ENCODE measurements at places on chromosomes 6 and 20.

- no peak for DNase-seq
Measured at GRCh38 chr20:1702328-1702727, 44.7 kb upstream of the SIRPG start.

DNA sequence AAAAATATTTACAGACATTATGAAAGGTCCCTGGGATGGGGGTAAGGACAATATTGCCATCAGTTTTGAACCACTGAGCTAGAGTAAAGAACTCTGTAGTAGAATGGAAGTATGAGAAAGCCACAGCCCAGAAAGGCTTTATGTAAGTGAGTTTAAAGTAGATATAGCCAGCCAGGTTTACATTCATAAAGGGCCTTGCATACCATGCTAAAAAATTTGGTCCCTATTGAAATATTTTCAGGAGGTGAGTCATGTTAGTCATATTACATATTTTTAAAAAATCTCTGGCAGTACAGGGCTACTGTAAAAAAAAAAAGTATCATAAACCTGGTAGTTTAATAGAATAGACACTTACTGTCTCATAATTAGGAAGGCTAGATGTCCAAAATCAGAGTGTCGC is 3.5 kb downstream of the ZKSCAN8 start:
- DNase-seq: no peak

- DNase-seq: peak; percentile 86
Measured at GRCh38 chr20:46021361-46022359, 7.4 kb upstream of the SLC12A5 start.

- DNase-seq: no peak
Measured at GRCh38 chr6:6981681-6982322, 126.0 kb upstream of the RREB1 start.
